ENCODE measurements at places on chromosomes 1 and 21.

DNA sequence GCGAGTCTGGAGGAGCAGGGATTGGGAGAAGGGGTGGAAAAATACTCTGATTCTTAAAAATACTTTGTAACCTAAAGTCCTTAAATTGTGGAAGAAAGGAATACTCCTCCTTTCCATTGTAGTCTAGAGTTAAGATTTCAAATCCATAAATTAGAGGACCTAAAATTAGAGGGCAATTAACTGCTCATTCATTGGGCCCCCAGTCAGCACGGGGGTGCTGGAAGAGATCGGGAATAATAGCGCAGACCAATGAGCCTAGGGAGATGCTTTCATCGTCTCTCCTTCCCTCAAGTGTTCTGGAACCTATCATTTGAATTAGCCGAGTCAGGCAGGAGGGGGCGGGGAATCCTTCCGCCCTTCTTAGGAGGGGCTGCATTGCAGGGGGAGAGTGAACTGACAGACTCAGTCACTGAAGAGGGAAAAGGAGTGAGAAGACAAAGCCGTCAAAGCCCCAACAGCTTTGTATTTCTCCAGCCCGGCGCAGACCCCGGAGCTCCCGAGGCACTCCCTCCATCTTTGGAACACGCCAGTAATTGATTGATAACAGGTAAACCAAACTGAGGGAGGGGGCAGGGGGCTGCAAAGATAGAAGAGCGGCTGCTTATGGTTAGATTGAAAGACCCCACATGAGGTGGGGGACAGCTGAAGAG lies at the start of gene MLLT11:
Gene MLLT11, plus strand, starts transcription at position 391 of the 650 bp plus-strand sequence. CDS start 6,828 bp downstream, outside the sequence.
- DNase-seq: no peak

- DNase-seq: no peak
These were observed 134.7 kb upstream of the VANGL1 start for GRCh38 chr1:115506924-115507589.

DNA sequence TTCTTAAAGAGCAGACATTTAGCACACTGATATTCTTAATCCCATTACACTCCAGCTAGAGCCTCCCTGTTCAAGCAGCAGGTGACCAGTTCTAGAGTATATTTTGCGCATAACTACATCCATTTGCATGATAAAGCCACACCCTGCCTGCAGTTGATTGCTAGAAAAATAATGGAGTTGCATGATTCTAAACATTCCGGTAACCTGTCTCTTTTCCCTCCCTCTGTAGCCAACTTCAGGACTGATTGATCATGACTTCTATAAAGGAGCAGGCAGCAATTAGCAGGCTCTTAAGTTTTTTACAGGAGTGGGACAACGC lies 14.9 kb downstream of the ARMH1 start:
- no peak for DNase-seq

DNA sequence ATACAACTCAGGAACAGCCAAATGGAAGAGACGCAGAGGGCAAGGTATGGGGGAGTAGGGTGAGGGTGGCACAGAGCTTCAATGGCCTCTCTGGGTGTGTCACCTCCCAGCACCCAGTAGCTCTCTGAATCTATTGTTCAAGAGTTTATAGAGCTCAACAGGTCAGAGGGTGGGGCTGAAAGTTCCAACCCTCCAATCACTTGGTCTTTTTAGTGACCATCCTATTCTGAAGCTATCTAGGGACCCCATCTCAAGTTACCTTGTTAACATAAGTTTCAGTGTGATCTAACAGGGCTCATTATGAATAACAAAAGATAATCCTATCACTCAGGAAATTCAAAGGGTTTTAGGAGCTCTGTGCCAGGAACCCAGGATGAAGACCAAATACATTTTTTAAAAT lies 31.2 kb upstream of the ZNF697 start:
- DNase-seq: no peak

DNA sequence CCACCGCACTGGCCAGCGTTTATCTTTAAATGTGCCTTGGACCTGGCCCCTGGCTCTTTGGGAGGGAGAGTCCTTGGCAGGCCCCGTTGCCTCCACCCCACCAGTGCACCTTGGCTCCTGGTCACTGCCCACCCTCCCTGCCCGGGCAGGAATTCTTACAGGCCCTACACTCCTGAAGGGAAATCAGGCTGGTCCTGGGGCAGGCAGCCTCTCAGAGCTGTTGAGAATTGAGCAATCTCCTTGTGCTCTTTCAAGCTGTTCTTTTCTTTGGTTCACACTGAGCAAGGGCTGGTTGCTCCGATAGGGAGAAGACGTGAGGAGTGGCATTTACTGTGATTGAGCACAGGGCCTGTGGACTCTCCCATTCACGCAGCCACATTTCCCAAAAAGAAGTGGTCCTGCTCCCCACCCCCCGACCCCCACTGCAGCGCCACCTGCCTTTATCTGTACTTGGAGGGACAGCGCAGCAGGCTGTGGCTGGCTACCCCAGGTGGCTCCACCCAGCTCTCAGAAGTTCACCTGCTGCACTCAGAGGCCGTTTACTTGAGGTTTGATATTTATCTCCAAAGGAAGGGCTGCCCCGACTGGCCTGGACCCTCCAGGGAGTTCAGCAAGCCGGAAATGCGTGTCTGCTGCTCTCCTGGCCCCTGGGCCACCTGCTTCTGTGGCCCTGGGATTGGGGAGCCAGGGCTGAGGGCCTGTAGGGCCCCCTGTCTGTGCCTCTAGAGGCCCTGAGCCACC lies 47.8 kb downstream of the SKI start:
- DNase-seq: no peak

DNA sequence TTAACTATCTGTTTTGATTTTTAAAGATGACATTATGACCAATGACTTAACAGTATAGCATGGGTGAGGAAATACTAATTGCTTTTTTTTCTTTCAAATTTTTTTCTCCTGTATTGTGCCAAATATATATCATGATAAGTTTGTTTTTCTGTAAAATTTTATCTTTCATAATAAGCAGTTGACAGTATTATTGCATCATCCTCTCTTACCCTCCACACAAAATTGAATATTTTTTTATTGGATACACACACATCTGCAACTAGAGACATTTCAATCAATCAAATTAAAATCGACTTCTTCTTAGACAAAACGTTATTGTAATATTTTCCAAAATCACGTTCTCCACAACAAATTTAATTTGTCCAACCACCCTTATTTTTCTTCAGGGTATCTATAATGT lies 330.4 kb upstream of the BRINP3 start:
- DNase-seq: no peak

- DNase-seq: no peak
These were observed 198.6 kb upstream of the JUN start for GRCh38 chr1:58982259-58982998.
